Activated CD4-positive, alpha-beta memory T cell treated with anti-CD3 and anti-CD28 coated beads for 36 hours (primary cell): ENCODE measurements at places on chromosomes 6 and 20.
A peak's percentile ranks its signal among the peaks of the same experiment; 100 is the strongest.

GRCh38 chr20:58308680-58309527 is 611 bp upstream of the RAB22A start:
- DNase-seq = peak; percentile 25

DNA sequence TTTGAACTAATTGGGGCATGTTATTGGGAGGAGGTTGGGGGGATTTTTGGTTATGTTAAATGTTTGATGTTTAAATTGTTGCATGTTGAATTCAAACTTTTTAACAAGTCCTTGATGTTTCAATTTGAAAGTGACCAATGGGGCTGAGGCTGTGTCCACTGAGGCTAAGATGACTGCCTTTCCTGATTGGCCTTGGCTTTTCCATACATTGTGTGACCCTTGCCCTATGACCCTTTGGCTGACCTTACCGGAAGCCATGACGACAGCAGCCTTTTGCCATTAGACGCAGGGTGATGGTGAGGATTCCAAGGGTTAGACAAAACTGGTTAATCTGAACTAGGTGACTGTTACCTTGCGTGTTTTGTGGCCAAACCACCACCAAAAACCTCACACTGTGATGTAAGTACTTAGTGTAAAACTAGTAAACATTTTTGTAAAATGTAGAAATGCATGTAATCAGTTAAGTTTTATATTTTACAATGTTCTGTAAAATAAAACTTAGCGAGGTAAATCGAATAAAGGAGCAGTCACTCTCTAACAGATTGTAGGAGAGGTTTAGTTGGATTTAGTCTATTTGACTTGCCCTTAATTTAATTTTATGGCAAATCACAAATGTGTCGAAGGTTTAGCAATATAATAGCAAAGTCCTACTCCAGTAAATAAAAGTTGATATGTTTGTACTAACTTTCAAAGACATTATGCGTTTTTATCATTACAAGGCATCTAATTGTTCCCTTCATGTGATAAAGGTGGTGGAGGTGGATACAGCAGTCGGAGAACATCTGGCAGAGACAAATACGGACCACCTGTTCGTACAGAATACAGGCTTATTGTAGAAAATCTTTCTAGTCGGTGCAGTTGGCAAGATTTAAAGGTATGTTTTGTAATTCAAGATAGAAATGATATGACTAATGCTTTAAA is 1.6 kb downstream of the SRSF6 start:
- peak; percentile 61 for DNase-seq

DNA sequence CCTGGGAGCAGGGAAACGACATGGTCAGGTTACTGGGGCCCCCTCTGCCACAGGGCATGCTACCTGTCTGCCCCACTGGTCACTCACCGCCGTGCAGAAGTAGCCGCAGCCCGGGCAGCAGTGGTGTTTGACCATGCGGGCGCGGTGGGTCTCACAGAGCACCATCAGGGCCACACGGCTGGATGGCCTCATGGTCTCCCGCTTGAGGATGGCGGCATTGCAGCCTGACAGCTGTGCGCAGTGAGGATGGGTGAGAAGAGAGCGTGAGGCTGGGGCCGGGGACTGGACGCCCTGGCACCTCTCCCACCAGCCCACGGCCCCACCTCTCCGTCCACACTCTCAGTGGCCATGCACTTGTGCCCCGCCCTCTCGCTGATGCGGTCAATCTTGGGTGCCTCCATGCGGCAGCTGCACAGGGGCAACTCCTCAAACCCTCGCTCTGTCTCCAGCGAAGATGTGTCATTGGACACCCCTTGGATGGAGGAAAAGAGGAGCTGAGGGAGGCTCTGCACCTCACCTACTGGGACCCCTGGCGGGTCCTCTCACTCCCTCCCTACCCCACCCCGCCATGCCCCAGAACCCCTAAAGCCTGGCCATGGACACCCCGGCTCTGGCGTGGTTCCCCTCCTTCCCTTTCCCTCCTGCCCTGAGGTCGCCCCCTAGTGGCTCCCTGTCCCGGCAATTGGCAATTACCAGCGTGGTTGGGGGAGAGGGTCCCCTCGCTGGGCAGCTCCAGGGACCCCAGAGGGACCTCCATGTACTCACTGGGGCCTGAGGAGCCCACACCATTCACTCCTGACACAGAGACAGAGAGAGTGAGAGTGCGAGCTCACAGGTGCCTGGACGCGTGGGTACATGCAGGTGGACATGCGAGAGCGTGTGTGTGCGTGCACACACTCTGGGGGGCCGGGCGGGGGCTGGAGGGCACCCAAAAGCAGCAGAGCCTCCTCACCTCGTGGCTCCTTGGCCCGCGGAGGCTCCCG is 8.9 kb downstream of the EHMT2 start:
- no peak for DNase-seq

DNA sequence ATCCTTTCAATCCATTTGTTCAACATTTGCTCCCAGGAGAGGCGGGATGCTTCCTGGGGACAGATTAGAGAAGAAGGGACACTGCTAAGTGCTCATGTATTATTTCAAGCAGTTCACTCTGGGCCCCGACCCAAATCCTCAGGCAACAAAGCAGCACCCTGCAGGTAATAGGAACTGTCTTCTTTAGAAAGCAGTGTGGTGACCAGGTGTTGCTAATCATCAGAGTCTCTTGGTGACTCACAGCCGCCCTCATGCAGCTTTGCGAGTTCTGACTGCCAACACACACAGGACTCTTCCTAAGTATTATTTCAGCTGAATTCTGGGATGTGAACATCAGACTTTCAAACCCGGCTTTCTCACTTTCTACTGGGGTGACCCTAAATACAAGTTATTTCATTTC is 356.4 kb downstream of the PRKN start:
- no peak for DNase-seq

DNA sequence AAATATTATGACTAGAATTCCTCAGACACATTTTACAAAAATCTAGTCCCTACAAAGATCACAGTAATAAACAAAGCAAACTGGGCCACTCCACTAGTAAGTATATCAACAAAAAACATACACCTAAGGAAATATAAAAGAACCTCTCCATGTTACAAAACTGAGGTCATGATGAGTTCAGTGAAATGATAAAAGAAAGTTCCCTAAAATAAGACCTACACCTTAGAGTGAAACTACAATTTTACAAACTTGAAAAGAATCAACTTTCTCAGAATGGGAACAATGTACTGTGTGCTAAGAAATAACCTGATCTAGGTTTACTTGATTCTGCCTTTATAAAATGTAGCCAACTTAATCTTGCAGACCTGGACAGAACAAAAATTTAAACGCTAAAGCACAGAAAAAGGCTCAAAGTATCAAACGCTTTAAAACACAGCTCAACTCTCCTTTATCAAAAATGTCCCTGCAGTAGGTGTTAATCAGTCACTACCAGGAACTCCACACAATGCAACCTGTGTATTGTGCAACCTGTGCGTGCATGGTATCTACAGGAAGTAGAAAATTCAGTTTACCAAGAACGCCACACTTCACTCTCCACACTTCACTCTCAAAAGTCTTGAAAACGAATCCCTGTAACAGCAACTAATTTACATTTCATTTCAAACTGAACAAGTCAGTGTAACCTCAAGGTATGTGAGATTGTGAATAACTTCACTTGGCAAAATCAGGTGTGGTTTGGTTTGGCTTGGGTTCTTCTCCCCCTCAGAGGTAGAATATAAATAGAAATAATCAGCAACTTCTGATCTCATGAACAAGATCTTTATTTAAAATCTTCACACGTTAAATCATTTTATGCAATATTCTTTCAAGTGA is 1.8 kb downstream of the RALGAPA2 start:
- DNase-seq = peak; percentile 63

GRCh38 chr6:170135461-170135820 is 155.4 kb downstream of the DLL1 start:
- DNase-seq = no peak

- DNase-seq = no peak
Measured at GRCh38 chr6:110815015-110815410, 256 bp downstream of the CDK19 start.

DNA sequence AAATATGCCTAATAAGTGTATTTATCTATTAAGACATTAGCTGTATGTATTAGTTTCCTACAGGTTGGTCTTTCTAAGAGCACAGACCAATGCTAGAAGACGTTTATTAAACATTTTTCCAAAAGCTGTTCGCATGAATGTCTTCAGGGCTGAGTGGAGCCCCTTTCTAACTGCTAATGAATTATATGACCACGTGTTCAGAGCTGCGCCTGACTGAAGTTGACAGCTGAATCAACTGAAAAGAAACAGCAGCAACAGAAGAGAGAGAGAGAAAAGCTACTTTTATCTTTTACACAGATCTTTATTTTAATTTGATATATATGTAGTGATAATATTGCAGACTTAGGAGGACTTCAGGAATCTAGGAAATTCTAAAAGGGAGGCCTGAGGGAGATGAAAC is 75.2 kb upstream of the ARID1B start:
- DNase-seq = no peak

DNA sequence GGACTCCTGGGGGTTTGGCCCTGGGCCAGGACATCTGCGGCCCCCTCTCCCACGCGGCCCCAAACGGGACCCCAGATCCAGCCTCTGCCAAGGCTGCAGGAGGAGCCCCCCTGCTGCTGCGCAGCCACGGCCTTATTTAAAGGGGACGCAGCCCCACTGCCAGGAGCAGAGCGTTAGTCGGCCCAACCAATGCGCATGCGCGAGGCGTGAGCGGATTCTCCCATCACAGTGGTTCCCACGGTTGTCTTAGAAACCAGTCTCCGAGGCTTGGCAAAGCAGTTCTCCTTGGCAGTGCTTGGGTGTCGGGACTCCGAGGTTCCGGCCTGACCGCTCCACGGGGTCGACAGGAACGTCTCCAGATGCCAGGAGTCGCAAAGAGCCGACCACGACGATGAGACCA is 288.3 kb upstream of the ZNF337 start:
- DNase-seq = peak; percentile 46

DNA sequence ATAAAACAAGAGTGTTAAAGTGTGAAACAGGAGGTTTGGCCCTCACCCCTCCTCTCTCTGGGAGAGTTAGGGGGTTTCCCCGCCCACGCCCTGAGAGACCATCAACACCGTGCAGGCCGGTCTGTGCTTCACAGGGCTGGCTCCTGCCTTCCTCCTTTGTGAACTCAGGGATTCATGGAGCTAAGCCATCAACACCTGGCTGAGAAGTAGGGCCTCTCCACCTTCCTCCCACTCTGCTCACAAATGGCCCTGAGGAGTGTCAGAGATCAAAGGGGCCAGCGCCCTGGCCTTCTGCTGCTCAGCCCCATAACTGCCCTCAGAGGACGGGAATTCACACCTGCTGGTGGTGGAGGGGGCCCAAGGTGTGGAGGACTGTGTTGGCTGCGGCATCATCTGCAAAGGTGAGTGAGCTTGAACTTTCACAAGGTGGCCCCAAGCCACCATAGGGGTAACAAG is 88.6 kb downstream of the PSMB1 start:
- no peak for DNase-seq

- DNase-seq = peak; percentile 89
Measured at GRCh38 chr6:26312501-26313397, 52.2 kb upstream of the BTN3A2 start.

DNA sequence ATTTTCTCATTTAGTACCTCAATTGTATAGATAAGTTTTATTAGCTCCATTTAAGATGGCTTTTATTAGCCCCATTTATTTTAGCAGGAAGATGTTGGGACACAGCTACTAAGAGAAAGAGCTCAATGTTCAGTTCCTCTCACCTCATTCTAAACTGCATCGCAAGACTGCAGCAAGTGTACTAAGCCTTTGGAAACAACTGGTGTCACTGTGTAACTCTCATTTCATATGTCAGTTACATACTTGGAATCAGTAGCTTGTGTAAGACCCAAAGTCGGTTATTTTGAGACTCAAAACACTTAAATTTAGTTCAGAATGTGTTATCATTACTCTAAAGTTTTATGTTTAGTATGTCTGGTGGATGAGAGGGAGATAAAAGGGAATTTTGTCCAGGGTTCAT is 482.9 kb downstream of the BMP2 start:
- no peak for DNase-seq

DNA sequence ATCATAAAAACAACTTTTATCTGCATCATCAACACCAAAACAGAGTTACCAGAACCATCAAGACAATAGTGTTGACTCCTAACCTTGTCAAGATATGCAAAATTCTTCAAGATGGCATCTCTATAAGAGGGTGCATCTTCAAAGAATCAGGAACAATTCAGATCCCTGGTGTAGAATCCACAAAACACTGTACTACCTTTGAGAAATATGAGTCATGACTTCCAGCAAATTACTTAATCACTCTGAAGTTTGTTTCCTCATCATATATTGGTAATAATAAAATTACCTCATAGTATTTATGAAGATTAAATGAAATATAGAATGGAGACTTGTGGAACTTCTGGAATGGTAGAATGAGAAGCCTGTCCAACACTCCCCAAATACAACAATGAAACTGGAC is 221.3 kb upstream of the SUPT3H start:
- DNase-seq = no peak

DNA sequence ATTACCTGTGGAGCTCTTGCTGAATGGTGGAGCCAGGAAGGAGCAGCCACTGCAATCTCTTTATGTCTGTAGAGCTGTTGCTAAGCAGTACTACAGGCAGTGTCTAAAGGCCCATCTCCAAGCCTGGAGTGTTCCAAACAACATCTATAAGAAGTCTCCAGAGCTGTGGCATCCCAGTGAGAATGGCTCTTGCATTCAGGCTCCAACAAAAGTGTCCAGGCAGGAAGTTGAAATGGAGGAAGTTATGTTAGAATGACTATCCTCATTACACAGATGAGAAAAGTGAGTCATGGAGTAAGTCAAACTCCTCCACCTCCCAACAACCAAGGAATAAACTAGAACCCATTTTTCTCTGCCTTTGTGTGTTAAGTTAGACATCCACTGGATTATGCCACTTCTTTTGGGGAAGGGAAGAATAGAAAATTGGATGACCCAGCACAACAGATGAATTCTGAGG is 288.5 kb upstream of the STXBP5 start:
- no peak for DNase-seq

DNA sequence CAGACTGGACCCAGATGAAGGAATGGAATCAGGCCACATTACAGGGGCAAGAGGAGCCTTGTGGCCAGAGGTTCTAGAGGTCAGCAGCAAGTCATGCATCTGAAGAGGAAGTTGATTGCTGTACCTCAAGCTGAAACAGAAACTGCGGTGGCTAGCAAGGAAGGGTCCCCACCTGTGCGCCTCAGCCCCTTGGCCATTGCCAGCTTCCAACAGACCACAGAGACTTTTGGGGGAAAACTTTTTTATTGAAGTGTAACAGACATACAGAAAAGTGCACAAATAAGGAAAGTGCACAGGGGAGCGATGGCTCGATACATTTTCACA is 26.8 kb upstream of the SLC9A8 start:
- no peak for DNase-seq

DNA sequence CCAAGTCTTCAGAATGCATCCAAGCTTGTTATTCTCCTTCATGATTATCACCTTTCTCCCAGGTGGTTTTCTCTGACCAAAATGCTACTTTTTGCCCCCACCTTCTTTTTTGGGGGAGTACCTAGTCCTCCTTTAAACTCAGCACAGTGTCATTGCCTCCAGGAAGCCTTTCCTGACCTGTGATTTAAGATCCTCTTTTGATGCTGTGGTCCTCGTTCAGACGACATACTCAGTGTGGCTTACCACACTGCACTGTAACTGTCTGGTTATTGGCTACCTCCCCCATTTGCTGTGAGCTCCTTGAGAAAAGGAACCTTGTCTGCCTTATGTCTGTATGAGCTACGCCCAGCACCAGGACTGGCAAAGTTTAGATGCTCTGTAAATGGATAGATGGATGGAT is 14.6 kb downstream of the SAYSD1 start:
- DNase-seq = peak; percentile 30

GRCh38 chr6:24238700-24239099 is 112.7 kb downstream of the NRSN1 start:
- DNase-seq = no peak
